ENCODE measurements at places on chromosomes 4 and X.

- no peak for DNase-seq
Measured at GRCh38 chr4:58760737-58761136, 1650.6 kb upstream of the IGFBP7 start.

DNA sequence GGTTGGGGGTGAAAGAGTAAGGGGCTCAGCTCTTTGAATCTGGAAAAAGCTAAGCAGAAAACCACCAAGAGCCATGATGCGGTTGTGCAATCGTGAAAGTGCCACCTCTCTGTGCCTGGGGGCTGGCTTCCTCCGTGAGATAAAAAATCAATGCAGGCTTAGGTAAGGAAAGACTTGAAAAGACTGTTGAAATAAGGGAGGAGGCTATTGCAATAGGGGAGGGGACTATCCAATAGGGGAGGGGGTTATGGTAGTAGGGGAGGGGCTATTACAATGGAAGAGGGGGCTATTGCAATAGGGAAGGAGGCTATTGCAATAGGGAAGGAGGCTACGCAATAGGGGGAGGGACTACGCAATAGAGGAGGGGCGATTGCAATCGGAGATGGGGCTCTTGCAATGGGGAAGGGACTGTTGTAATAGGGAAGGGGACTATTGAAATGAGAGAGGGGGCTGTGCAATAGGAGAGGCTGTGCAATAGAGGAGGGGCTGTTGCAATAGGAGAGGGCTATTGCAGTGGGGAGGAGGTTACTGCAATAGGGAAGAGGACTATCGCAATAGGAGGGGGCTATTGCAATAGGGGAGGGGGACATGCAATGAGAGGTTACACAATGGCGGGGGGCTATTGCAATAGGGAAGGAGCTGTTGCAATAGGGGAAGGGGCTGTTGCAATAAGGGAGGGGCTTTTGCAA lies 162.3 kb upstream of the PSAPL1 start:
- no peak for DNase-seq

DNA sequence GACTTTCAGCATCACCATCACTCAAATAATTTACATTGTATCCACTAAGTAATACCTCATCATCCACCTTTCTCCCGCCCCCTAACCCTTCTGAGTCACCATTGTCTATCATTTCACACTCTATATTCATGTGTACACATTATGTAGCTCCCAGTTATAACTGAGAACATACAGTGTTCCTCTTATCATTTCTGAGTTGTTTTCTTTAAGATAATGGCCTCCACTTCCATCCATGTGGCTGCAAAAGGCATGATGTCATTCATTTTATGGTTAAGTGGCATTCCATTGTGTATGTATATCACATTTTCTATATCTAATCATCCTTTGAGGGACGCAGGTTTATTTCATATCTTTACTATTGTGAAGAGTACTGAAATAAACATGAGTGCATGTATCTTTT lies 14.6 kb upstream of the NDST4 start:
- DNase-seq = no peak

DNA sequence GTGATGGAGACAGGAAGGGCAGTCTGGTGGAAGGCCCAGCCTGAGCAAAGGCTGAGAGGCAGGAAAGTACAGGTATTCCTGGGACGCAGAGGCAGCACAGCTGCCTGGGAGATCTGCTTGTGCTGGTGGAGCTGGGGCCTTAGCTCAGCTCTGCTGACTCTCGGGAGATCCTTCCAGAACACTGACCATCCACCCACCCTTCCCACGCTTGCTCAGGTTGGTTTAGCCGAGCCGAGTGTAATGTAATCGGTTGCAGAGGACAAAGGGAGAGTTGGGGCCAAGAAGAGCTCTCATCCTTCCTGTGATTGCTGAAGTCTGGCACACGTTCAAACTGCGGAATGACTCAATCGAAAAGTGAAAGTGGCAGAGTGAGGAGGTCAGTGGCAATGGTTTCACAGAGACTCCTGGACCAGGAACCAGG lies 43.1 kb upstream of the GPR78 start:
- DNase-seq = no peak

DNA sequence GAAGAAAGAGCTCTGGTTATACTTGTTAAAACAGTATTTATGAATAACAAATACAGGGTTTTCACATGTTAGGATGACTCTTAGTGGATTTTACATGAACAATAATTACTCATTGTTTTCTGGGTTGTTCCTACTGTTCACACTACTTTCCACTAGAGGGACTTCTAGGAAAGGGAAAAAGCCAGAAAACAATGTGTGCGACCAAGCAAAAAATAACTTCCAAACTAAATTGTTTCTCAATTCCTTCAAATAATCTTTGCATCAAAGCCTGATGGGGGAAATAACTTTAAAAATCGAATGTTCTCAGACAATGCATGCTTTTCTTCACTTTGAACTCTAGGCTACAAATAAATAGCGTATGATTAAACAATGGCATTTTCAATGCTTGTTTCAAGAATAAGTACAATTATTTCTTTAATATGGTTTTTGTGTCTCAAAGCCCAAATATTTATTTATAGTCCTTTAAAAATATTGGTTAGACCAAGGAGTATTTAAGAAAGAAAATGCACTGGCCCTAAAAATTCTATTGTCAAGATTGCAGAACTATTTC lies 72.1 kb upstream of the ETNPPL start:
- no peak for DNase-seq

GRCh38 chr4:101790521-101791181 lies at the start of gene BANK1:
Gene BANK1, plus strand, starts transcription at chr4:101790730. Its CDS starts 151 bp downstream, at chr4:101790881.
- DNase-seq = peak; percentile 25

DNA sequence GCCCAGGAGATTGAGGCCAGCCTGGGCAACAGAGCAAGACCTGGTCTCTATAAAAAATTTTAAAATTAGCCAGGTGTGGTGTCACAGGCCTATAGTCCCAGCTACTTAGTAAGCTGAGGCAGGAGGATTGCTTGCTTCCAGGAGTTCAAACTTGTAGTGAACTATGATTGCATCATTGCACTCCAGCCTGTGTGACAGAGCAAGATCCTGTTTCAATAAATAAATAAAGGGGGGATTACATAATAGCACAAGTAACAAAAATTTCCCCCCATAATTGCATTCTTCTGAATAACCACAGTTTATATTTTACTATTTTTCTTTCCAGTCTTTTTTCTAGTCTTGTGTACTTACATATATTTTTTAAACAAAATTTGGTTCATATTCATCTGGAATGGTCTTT lies 135.6 kb downstream of the CHIC2 start:
- no peak for DNase-seq

GRCh38 chr4:115790812-115791211 lies 677.4 kb upstream of the NDST4 start:
- no peak for DNase-seq

DNA sequence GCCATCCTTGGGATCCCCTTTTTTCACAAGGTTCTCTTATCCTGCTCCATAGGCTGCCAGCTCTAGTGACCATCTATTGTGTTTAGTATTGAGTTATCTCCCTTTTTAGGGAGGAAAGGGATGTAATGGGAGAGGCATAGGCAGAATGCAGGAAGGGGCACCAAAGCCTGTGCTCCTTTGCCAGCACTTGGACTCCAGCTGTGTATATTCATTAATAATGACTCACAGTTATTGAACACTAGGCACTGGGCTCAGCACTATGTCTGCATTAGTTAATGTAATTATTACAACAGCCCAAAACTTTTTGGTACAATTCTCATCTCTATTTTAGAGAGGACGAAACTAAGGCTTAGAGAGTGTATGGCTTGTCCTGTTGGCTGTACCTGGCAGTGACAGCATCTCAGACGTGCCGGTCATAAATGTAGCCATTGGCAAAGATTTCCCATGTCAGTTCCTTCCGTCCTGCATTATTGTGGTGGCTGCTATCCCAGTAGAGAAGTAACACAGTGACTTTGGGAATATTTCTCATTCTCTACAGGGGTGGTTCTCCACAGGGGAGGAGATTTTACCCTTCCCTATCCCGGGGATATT lies 90.3 kb downstream of the AFF1 start:
- no peak for DNase-seq

DNA sequence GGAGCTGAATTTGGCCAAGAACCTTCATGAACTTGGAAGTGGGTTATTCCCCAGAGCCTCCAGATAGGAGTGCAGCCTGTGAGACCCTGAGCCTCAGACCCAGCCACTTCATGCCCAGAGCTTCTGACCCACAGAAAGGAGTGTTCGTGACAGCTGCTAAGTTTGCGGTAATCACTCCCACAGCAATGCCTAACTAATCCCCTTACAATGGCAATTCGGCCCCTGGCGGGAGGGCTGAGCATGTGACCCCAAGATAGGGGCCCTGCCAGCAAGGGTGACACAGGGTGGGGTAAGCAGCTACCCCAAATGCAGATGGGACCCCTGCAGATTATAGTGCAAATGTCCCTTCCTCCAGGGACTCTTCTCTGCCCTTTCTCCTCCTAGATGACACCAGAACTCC lies 22.5 kb downstream of the PNMA6E start:
- DNase-seq = no peak

- no peak for DNase-seq
Measured at GRCh38 chr4:89305712-89306437, 1.7 kb downstream of the GPRIN3 start.

DNA sequence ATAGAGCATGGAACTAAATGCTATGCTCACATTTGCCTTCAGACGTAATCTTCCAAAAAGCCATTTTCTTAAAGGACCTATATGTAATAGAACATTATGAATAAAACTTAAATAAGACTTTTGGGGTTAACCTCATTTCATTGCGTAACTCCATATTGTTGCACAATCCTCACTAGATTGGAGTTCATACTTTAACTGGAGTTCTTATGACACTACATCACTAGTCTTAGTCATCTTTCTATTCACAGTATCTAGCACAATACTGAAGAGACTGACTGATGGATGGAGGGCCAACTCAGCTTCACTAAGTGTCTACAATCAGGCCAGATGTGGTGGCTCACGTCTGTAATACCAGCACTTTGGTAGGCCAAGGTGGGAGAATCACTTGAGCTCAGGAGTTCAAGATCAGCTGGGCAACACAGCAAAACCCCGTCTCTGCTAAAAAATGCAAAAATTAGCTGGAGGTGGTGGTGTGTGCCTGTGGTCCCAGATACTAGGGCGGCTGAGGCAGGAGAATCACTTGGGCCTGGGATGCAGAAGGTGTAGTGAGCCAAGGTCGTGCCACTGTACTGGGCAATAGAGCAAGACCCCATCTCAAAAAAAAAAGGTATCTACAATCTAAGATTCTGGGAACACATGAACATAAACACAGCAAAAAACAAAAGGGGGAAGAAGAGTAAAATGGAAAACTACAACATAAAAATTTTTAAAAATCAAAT lies 80.8 kb upstream of the MAB21L2 start:
- DNase-seq = no peak

GRCh38 chrX:153641627-153642026 lies 5.4 kb upstream of the DUSP9 start:
- DNase-seq = no peak

DNA sequence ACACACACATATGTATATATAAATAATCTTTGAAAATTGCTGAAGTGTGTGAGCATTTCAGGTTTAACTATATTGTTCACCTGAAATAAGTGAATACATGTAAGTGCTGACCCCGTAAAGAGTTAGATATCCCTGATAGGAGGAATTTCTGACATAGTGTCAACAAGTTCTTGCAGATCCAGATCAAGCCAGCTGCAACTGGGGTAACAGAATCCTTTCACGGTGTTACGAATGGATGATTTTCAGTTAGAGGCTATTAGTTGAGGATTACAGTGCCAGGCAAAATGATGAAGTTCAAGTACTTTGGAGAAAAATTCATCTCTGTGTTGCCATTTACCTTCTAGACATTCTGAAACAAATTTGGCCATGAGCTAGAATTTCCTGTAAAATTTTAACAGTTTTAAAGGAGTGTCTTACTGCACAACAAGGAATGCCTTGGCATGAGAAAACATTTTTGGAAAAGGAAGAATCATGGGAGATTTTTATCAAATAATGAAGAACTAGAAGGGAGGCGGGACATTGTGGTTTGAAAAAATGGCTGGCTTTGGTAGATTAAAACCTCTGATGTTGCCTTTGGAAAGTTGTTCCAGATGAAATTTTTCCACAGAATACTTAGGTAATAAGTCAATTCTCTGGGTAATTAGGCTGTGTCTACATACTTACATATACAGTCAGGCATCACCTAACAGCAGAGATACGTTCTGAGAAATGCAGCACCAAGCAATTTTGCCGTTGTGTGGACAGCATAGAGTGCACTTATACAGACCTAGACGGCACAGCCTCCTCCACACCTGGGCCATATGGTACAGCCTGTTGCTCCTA lies 84.4 kb upstream of the FAT1 start:
- no peak for DNase-seq

DNA sequence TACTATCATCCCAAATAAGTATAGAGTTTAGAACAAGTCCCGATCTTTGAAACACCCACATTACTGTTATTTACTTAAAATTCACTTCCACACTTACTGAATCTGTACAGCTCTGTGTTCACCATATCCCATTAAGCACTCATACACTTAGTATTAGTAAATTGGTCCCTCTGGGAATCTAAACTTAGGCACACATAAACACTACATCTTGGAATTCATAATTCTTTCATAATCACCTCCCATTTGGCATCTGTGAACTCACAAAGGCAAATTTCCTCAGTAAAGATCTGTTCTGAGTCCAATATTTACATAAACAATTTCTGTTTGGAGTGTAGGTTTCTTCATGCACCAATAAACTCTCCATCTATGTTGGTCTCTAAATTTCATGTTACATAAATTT lies 52.6 kb upstream of the PPARGC1A start:
- no peak for DNase-seq

DNA sequence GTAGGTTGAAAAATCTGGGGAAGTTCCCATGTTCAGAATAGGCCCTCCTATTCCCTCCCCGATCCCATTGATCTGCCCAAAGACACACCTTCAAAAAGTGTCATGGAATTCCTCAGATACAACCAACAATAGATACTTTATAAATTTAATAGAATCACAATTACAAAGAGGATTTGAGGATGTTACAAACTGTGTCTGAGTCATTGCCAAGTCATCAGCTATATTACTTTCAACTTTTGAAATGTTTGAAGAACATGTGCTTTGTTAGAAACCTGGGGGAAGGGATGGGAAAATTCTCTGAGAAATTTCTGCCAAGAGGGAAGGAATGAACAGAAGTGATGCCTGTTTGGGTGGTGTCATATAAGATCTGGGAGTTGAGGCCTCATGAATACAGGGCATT lies 46.7 kb downstream of the KCNIP4 start:
- no peak for DNase-seq

GRCh38 chr4:95476121-95476520 lies 72.7 kb downstream of the UNC5C start:
- DNase-seq = no peak

GRCh38 chr4:107380190-107380589 lies 339.8 kb downstream of the PAPSS1 start:
- DNase-seq = no peak

GRCh38 chrX:119391279-119391678 lies 7.9 kb upstream of the SLC25A43 start:
- DNase-seq = no peak

DNA sequence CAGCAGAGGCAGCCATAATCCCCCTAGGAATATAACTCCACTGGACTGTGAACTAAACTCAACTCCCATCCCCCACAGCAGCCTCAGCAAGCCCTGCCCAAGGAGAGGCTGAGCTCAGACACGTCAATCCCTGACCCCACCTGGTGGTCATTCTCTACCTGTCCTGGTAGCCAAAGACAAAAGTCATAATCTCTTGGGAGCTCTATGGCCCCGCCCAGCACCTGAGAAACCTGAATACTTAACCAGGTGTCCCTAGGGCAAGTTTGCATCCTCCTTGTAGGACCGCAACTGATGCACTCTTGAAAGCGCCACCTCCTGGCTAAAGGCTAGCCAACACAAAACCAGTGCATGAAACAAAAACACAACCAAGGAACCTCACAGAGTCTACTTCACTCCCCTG lies 18.4 kb downstream of the CT47B1 start:
- DNase-seq = no peak

GRCh38 chr4:6095023-6095752 lies 77.0 kb upstream of the C4orf50 start:
- DNase-seq = no peak

All from activated CD8-positive, alpha-beta memory T cell treated with anti-CD3 and anti-CD28 coated beads, Interleukin-2, amount 50 U/mL, for 4 hours (primary cell).